ENCODE measurements at places on chromosomes 4 and X.

DNA sequence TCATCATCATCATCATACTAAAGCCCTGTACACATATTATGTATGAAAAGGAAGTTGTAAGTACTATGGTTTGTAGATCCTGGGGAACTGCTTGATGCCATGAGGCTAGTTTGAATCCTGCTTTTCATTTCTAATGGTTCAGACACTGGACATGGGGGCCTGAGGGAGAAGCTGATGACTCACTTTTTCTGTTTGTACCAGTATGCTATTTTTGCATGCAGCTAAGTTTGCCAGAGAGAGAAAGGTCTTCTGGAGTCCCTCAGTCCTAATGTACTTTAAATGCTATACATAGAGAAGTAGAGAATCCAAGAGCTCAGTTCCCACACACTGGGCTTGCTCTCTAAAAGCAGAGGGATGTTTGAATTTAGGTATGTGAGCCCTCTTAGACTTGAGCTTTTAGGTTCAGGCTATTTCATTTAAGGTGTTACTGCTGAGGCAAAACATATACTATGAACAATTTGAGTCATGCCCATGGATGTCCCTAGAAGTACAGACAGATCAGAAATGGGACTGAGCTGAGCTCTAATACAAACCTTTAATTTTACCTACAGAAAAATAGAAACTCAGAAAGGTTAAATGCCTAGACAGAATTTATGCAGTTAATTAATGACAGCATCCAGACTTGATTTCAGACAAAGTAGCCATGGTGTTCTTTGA is 17.6 kb upstream of the HS3ST1 start:
- DNase-seq = no peak

DNA sequence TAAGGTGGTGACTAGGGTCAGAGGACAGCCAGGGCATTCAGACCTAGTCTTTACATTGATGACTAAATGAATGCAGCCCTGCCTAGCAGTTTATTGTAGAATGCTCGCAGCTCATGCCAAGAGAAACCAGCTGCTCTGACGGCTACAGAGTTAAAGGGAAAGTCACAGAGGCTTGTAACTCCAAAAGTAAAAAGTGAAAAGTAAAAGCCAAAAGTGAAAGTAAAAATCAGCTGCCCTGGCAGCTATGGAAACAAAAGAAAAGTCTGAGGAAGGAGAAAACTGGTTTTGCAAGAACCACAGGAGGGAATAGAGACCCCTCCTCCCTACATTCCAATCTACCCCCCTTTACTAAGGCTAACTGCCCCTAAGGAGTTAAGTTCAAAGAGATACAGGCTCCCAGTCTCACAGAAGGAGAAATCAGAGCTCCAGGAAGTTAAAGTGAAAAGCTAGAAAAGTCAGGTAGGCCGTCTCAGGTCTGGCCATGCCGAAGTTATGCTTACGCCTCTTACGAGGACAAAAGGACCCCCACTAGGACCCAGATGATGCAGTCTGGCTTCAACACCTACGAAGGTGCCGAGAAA is 6.0 kb downstream of the GAGE10 start:
- peak; percentile 30 for DNase-seq

GRCh38 chr4:180550106-180550505 is 1693.1 kb upstream of the TENM3 start:
- no peak for DNase-seq

DNA sequence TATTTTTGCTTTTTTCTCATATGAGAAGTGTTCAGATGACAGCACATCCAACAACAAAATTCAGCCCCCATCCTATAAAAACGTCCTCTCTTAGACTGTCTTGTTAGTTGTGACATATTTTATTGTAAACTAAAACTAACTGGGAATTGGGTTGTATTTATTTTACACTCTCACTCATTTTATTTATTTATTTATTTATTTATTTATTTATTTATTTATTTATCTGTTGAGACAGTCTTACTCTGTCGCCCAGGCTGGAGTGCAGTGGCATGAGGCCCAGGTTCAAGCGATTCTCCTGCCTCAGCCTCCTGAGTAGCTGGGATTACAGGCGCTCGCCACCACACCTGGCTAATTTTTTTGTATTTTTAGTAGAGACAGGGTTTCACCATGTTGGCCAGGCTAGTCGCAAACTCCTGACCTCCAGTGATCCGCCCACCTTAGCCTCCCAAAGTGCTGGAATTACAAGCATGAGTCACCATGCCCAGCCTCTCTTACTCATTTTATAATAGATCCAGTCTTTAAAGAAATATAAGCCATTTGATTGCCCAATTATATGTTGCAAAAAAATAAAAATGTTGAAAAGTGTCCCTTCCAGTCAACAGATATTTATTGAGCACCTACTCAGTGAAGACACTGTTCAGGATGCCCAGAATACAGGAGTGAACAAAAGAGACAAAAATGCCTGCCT is 44.6 kb downstream of the PALLD start:
- DNase-seq = no peak

GRCh38 chr4:114019969-114020358 is 40.5 kb upstream of the ARSJ start:
- DNase-seq = no peak

- DNase-seq = no peak
These were observed 519.2 kb downstream of the PCDH10 start for GRCh38 chr4:133668061-133668851.

- no peak for DNase-seq
These were observed 128.4 kb upstream of the GPC4 start for GRCh38 chrX:133543654-133544053.

- no peak for DNase-seq
These were observed 99.7 kb upstream of the CXorf66 start for GRCh38 chrX:140064993-140065392.

- DNase-seq = no peak
These were observed 131.0 kb downstream of the ATXN3L start for GRCh38 chrX:13188731-13189309.

GRCh38 chr4:183639291-183639690 is 19.7 kb downstream of the RWDD4 start:
- no peak for DNase-seq

- DNase-seq = no peak
These were observed 31.2 kb downstream of the N4BP2 start for GRCh38 chr4:40087799-40088366.

- no peak for DNase-seq
These were observed 5.5 kb upstream of the TRIM2 start for GRCh38 chr4:153198719-153199118.

DNA sequence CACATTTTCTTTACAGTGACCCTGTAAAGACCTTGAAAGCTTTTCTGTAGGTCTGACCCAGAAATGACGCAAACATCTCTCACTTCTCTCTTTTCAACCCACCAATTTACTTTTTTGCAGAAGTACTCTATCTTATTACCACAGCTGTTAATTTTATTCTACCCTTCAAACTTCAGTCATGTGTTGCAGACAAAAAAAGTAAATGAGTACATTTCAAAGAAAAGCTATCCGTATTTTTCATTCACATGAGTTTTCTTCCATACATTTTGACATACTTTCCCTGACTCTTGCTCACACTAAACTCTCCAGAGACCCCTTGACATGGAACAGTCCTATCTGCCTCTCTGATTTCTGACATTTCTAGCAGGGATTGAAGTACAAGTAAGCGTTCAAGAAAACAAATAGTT is 51.7 kb downstream of the SLC7A11 start:
- peak; percentile 15 for DNase-seq

DNA sequence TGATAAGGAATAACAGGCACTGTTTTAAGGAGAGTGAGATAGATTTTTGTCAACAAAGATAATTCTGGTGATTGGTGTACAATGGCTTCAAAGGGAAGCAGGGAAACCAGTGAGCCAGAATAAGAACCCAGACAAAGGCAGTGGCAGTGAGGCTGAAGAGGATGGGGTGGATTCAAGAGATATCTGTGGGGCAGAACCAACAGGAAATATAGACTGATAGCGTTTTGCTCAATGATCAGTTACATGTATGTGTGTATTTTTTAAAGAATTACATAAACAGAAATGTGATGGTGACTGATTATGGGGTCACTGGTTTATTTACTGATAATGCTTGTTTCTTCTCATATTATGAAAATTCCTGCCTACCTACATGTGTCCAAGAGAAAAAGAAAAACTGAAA is 66.4 kb downstream of the AMMECR1 start:
- DNase-seq = no peak

- DNase-seq = no peak
These were observed 47.4 kb downstream of the TMPRSS11E start for GRCh38 chr4:68494688-68495087.

DNA sequence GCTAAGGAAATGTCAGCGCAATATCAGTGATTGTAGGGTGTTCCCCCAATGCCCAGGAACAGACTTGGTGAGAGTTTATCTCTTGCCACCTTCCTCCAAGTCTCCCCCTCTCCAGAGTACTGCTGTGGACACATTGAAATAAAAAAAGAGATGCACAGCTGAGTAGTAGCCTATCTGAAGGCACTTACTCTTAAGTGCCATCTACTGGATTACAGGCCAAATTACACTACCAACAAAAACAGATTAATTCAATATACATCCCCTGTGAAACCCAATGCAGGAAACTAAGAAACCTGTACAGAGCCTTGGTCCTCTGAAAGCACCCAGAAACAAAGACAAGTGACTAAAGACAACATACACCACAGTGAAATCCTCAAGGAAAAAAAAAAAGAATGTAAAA is 460.3 kb downstream of the ZIC3 start:
- DNase-seq = no peak

GRCh38 chr4:23458054-23458453 is 431.8 kb downstream of the PPARGC1A start:
- DNase-seq = no peak

DNA sequence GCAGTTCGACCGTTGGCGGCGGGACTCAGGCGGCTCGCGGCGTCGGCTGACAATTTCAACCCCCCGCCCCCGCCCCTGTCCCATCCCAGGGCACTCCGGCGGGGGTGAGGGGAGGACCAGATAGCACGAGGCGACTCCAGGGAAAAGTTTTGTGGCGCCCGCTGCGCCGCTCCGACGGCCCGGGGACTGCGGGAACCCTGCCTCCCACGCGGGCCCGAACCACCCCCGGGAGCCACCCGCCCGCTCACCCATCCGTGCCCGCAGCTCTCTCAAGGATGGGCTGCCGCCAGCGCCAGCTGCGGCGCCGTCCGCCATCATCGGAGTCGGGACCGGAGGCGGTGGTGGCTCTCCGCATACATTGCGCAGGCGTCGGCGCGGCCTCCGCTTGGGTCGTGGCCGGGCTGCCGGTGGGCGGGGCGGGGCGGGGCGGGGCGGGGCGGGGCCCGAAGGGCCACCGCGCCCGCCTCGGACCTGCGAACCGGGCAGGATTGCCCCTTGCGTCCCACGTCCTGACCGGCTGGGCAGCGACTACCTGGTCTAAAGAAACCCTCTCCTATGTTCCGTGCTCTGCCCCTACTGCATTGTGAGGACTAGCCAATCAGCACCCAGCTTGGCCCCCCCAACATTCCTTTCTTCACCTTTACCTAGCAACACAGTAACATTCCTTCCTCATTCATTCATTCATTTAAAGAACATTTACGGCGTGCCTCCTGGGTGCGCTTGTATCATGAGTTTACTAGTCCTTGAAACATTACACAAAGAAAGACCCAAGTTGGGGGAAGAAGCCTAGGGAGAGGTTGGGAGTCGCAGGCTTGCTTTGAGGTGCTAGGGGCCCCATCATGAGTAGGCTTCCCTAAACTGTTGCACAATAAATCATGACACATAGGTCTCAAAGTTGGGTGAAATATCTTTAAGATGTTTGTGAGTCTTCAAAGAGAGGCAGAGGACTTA is at the start of gene MAP7D3:
Gene MAP7D3 (minus strand): TSS at position 360 of the 951 bp plus-strand sequence. CDS start 42 bp downstream, at position 318.
- peak; percentile 73 for DNase-seq

GRCh38 chr4:46648088-46648744 is 258.3 kb upstream of the GABRA2 start:
- no peak for DNase-seq

DNA sequence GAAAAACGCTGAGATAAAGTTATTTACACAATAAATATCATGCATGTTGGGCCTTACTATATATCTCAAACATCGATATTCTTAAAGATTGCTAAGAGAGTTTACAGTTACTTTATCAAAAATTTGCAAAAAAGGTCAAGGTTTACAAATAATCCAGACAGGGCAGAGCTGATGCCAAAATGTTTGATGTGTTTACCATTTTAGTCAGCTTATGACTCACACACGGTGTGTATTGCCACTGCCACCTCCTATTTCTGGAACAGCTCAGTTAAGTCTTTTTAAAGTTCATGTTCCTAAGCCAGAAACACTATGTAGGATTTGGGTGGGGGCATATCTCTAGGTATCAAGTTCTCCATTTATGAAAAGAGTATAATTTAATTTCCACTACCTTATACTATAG is 580.6 kb downstream of the INPP4B start:
- DNase-seq = no peak

DNA sequence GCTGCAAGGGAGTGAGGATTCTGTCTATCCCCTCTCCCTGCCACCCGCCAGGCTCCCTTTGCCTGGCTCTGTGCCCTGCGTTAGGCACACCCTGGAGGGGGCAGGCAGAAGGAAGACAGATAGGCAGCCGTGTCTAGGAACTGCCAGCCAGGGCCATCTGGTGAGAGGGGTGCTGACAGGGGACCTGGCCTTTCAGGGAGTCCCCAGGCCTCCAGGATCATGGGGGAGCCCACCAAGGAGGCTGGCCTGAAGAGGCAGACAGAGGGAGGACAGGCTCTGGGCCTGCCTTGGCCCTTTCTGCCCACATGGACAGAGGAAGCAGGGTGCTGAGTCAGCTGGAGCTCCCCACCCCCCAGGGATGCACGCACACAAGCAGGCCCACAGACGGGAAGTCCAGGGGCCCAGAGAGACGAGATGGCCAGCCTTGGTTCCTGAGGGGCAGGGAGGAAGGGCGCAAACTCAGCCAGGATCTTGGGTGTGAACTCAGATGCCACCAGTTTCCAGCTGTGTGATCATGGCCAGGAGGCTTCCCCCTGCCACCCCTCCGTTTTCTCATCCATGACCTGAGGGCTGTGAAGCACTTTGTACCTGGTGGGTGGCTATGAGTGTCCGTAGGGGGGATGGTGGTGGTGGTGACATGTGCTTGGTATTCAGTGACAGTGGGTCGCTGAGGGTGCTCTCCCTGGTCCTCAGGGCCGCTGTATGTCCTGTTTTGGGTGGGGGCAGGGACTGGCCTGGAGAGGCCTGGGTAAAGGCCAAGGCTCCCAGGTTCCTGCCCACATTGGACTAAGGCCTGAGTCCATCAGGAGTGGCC is 1.8 kb downstream of the SH3BP2 start:
- no peak for DNase-seq

DNA sequence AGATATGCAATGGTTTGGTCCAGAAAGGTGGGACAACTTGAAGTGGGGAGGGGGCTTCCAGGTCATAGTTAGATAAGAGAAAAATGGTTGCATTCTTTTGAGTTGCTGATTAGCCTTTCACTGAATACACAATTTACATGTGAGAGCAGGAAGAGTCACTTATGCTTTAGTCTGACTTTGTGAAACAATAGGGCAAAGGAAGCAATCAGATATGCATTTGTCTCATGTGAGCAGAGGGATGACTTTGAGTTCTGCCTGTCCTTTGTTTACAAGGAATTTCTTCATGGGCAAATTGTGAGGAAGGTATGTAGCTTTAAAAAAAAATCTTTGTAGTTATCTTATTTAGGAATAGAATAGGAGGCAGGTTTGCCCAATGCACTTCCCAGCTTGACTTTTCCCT is 12.9 kb downstream of the SMIM9 start:
- no peak for DNase-seq

DNA sequence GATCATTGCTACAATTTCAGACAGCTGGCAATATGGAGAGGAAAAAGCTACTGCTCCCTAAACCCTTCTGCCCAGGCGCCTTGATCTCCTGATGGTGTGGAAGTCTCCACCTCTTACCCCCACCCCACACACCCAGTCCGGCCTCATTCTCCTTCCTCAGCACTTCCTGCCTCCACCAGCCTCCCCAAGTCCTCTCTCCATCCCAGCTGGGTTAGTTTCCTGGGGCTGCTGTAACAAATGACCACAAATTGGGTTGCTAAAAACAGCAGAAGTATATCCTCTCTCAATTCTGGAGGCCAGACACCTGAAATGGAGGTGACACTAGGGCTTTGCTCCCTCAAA is 1.1 kb upstream of the CCNQ start:
- DNase-seq = no peak

Data from CD4-positive, alpha-beta T cell treated with Interleukin-10 for 1 hour (primary cell).